ENCODE measurements at places on chromosomes 5 and 9.
A peak's percentile ranks its signal among the peaks of the same experiment; 100 is the strongest.

DNA sequence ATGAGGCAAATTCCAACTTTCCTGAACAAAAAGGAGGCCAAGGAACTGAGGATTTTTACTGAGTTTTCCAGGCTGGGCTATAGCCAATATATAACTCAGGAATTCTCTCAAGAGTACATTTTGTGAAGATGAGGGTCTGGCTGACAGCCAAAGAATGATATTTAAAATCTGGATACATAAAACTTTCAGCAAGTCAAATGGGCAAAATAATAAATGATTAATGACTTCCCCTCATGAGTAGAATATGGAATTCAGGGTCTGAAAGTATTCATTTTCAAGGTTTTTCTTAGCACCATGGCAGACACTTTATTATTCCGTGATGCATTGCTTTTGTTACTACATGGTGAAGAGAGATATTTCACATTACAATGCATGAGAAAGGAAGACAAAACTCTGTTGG, 7.8 kb downstream of the FAM81B start:
- DNase-seq: no peak

DNA sequence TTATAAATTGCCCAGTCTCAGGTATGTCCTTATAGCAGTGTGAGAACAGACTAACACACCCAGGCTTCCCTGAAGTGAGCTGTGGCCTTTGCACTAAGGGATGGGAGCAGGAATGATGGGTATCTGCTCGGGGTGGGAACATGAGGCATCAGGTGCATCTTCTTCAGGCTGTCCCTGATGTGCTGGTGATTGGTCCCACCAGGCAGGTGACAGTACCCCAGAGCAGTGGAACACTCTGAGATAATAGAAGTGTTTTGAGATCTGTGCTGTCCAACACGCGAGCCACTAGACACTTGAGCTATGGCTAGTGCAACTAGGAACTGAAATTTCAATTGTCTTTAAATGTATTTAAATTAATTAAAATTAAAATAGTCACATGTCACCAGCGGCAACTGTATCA, 12.8 kb upstream of the MED10 start:
- no peak for DNase-seq

DNA sequence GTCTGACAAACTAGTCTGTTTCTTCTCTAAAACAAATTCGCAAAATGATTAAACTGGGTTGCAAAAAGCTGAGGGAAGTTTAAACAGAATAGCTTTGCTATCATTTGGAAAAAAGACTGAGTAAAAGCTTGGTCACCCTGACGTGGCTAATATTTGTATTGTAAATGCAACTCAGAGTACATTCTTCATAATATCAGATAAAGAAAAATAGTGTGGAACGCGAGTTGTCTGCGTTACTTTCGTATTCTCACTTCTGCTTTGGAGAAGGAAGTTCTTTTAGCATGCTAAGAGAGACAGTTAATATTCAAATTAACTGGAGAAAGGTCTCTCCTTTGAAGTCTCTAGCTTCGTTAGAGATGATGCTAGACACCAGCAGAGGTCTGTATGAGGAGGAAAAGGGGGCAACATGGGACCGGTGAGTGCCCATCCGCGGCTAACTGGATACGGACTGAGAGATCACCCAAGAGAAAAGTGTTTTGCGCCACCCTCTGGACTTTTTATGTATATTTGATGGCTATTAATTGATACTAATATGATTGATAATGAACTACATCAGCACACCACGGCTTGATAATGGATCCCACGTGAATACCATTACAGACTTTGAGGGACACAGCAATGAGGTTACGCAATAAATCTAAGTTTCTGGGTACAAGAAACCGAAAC, 2.9 kb upstream of the CNTRL start:
- DNase-seq: peak; percentile 41

DNA sequence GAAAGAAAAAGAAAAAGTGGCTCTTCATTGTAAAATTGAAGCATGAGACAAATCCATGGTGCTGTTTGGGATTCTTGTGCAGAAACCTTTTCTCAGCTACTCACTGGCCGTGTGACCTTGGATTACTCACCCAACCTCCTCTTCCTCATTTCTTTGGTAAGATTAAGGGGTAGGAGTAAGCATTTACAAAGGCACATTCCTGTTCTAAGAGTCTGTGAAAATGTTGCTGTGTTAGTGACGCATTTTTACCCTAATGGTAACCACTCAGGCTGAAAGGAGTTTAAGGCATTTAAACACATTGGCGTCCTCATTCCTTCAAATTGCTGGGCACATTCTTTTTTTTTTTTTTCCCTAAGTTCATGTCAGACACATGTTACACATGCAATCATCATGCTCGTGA, 4.3 kb downstream of the RAI14 start:
- no peak for DNase-seq

GRCh38 chr5:142531977-142532780, 153.7 kb downstream of the FGF1 start:
- DNase-seq: no peak
